ENCODE measurements at places on chromosomes 1 and 21.

GRCh38 chr21:39645331-39645730 is 32.6 kb downstream of the B3GALT5 start:
- no peak for DNase-seq

GRCh38 chr1:167983797-167984420 is 47.0 kb upstream of the MPC2 start:
- DNase-seq: no peak

DNA sequence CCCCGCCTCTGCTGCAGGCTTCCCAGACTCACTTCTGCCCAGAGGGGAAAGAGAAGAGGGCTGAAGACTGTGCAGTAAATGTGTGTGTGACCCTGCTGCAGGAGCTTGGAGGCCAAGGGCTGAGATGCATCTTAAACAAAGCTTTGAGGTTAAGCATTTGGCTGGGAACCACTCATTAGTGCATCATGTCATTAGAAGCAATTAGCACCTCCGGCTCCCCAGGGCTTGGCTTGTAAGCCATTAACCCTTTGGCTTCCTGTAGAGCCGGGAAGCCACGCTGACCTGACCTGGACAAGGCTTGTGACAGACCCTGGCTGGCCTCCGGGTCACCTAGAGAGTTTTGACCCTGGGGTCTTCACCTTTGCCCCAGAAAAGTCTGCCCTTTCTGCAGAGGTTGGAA is 77.0 kb downstream of the CSMD2 start:
- no peak for DNase-seq

- no peak for DNase-seq
These were observed 17.8 kb downstream of the ZNF670 start for GRCh38 chr1:247060771-247061170.

GRCh38 chr1:100428160-100428559 is 75.9 kb downstream of the CDC14A start:
- no peak for DNase-seq

- no peak for DNase-seq
These were observed 39.8 kb downstream of the DISC1 start for GRCh38 chr1:231666220-231666936.

DNA sequence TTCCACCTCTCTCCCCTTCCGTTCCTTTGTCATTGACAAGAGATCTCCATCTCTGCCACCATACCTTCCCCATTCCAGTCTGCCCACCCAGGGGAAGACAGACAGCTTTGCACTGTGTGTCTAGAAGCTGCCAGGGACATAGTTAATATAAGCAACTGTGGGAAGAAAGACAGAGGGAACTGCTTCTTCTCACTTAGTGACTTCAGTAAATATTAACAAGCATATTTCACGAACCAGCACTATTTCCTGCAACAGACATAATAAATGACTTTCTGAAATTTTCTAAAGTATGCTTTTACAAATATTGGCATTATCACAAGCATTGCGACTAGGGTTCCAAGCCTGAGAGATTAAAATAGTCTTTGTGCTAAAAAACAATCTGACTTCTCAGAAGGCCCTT is 43.2 kb upstream of the SLC6A9 start:
- DNase-seq: no peak

- no peak for DNase-seq
These were observed 44.9 kb downstream of the ACTA1 start for GRCh38 chr1:229388897-229389580.

DNA sequence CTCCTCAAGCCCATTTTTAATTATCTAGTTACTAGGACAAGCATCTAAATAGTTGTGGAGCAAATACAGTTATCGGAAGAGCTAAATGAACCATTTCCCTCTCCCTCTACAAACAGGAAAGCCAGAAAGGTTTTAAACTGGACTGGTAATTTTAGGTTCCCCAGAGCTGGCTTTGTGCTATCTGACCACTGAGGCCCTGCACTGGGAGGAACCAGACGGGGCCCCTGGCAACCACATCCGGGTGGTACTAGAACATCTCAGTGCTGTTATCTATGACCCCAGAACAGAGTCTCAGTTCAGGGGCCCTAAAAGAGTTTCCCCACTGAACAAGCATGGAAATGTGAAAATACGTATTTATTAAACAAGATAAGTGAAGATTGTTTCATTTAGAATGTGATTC is 7.7 kb upstream of the RSPH1 start:
- no peak for DNase-seq

GRCh38 chr1:40039245-40039756 is 1.2 kb upstream of the CAP1 start:
- no peak for DNase-seq
